ENCODE measurements at places on chromosomes 5 and 9.

DNA sequence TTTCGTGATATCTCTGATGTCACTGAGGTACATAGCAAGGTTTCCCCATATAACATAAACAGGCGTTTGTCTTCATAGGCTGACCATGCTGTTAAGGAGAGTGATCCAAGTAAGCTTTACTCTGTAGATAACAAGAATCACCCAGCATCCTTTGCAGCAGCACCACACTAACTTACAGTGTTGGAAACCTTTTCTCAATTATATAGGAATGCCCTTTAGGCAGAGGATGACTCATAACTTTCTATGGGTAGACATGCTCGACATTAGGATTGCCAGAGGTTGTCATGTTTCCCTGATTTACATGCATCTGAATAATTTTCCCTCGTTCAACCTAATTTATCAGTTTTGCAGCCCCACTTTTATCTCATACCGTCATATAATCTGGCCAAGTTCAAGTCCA is 870.0 kb upstream of the CDH9 start:
- no peak for DNase-seq

GRCh38 chr5:103397739-103398581 is 139.4 kb downstream of the MACIR start:
- DNase-seq, result no peak

DNA sequence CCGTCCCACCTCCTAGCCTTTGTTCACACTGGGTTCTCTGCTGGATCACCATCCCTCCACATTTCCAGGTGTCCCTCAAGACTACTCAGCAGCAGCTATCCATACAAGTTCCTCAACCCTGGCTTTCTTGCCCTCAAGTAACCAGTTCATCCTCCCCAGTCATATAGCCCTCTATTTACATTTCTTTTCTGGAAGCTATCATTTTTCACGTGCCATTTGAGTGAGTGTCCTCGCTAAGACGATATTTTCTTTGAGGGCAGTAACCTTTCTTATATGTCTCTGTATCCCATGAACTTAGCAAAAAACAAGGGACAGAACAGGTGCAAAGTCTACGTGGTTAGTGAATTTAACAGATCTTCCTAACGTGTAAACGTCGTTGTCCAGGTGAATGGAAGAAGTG is 29.6 kb upstream of the KCNMB1 start:
- DNase-seq, result no peak

- DNase-seq, result no peak
Observed at GRCh38 chr9:113746486-113746885, 129.6 kb upstream of the ZNF618 start.
